ENCODE measurements at places on chromosomes 11 and 22.

DNA sequence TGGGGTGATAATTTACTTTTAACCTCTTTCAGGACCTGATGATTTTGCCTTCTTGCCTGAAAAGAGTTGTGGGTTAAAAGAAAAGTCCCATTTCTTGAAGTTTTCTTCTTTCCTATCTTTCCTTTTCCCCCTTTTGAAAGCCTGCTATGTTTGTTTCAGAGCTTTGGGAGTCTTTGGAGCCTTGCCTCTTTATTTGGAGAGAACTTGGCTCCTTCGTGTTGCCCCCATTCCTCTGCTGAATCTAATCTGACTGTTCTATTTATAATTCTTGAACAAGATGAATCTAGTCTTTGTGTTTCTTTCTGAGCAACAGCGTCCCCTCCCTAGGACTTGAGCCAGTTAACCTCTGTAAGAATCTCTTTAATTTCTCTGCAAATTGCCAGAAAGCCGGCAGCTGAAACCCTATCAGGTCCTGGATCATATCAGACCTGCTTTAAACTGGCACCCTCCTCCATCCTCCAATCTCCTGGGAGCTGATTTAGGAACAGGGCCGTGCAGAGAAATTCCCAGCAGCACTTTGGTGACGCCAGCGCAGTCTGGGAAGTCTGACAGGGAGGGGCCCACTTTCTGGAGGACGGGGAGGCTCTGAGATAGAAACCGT is 289.1 kb upstream of the SORL1-AS1 start:
- DNase-seq, result no peak

DNA sequence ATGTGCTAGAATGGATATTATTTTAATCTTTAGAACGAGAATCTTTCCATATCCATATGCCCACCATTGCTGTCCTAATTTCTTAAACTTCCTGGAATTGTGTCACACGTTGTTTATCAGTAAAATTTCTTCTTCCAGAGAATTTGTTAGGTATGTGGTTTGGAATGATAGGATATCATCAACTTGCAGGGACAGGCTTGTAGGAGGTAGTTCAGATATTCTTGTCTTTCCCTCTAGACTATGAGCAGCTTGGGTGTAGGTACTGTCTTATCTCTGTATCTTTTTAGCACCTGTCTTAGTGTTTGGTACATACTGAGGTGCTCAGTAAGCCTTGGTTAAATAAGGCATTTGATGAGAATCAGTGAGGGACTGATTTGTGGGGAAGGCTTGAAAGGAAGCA is 3.4 kb downstream of the CTNND1 start:
- no peak for DNase-seq

- DNase-seq, result peak; percentile 7
These were observed 22.6 kb upstream of the PKNOX2 start for GRCh38 chr11:125141686-125142535.

- DNase-seq, result no peak
These were observed 20.8 kb upstream of the IL18BP start for GRCh38 chr11:71977743-71978418.

GRCh38 chr22:46732513-46732912 is 5.5 kb downstream of the CERK start:
- DNase-seq, result no peak

DNA sequence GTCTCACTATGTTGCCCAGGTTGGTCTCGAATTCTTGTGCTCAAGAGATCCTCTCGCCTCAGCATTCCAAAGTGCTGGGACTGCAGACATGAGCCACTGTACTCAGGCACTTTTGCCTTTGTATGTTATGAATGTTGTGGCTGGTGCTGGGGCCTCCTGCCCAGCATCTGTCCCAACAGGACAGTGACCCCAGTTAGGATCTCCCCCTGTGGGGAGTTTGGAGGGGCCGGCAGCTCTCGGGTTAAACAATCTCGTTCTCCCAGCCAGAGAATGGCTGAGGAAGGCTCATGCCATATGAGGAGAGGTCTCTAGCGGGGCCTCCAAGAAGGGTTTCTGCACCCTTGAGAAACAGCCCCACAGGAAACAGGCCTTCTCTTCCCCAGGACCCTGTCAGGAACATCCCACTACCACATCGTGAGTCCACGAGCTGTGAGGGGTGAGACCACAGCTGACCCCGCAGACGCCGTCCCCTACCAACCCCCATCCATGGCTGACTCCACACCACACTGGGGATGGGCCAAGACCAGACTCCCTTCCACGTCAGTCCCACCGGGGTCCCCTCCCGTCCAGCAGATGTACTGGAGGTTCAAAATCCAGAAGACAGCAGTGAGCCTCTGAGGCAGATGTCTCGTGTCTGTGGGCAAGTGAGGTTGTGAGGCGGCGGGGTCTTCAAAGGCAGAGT is 54.1 kb downstream of the SHANK2 start:
- DNase-seq, result no peak

- no peak for DNase-seq
These were observed 104.9 kb upstream of the GAL start for GRCh38 chr11:68579455-68579854.

GRCh38 chr11:122931510-122931909 is 49.0 kb downstream of the JHY start:
- no peak for DNase-seq

GRCh38 chr22:20243176-20243536 is 25.0 kb downstream of the RTN4R start:
- no peak for DNase-seq

- no peak for DNase-seq
These were observed 1.9 kb downstream of the CSNK2A3 start for GRCh38 chr11:11351042-11351586.

DNA sequence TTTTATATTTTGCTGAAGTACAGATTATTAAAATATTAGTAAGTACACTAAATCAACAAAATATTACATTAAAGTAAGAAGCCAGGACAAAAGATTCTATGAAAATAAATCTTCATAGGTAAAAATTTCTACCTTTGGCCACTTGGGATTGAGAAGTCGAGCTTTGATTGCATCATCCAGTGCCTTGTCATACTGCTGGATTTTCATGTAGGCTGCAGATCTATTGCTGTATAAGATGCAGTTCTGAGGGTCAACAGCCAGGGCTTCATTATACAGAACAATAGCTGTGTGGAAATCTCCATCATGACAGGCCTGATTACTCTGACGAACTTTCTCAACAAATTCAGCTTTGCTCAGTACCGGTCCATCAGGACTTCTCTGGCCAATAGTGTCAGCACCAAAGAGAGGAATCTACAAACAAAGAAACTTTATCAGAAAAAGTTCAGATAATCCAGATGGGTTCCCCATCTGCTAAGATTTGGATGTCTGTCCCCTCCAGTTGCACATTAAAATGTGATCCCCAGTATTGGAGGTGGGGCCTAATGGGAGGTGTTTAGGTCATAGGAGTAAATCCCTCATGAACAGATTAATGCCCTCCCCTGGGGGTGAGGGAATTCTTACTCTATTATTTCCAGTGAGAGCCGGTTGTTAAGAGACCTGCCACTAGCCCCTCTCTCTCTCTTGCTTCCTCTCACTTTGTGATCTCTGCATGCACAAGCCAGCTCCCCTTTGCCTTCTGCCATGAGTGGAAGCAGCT is 50.0 kb downstream of the TTC28 start:
- no peak for DNase-seq

GRCh38 chr11:70103256-70103975 is 25.3 kb downstream of the ANO1 start:
- DNase-seq, result no peak

DNA sequence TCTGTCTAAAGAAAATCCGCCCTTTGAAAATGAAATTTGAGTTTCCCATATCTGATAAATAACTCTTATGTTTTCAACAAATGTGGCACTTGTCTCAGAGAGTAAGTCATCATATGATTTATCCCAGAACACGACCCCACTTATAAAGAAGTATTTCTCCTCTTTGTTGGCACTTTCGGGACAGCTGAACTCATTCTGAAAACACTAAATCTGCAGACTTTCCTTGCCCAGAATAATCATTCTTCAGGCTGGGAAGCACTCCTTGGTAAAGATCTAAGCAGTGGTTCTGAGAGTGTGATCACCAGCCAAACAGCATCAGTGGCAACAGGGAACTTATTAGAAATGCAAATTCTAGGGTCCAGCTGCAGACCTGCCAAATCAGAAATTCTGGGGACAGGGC is 532.2 kb upstream of the API5 start:
- no peak for DNase-seq

DNA sequence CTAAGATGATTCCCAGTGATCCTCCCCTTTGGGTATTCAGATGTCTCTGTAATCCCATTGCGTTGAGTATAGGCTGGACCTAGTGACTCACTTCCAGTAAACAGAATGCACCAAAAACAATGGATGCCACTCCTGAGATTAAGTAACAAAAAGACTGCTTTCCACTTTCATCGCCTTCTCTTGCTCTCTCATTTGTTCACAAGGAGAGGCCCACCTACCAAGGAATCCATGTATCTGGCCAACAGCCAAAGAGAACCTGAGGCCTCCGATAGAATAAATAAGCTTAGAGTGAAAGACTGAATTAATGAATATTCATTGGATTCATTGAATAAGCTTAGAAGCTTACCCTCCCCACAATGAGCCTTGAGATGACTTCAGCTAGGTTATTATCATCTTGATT is 454.6 kb downstream of the KCNA4 start:
- no peak for DNase-seq

DNA sequence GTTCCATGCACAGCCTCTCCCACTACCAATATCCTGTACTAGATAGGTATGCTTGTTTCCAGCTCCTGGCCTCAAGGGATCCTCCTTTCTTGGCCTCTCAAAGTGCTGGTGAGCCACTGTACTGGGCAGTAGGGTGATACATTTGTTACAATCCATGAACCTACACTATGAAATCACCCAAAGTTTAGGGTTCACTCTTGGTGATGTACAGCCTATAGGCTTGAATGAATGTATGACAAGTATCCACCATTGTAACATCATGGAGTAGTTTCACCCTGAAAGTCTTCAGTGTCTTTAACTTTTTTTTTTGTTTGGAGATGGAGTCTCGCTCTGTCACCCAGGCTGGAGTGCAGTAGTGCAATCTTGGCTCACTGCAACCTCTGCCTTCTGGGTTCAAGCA is 31.8 kb downstream of the TRIOBP start:
- no peak for DNase-seq

DNA sequence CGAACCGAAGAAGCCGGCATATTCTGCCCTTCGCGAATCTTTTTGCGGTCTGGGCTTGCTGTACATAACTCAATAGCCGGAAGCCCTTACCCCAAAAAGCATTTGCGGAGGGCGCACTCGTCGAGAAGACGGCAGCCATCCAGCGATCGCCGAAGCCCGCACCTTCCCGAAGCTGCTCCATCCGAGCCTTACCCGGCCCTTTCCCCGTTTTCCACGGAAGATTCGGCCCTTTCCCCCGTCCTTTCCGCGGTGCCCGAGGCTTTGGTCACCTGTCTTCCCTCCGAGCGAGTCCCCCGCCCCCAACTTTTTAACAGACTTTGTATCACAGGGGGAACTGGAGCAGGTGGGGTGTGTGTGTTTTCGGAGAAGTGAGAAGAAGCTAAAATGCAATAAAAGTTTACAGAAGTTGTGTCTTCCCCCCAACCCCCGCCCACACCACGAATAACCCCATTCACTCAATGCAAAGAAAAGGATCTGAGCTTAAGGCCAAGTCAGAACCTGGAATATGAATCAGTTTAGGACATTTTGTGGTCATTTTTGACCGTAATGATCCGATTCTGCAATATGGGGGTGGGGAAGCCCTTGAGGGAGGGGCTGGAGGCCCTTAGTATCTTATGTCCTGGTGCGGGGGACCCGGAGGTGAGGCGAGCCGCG is 99.0 kb upstream of the HSD17B12 start:
- no peak for DNase-seq

DNA sequence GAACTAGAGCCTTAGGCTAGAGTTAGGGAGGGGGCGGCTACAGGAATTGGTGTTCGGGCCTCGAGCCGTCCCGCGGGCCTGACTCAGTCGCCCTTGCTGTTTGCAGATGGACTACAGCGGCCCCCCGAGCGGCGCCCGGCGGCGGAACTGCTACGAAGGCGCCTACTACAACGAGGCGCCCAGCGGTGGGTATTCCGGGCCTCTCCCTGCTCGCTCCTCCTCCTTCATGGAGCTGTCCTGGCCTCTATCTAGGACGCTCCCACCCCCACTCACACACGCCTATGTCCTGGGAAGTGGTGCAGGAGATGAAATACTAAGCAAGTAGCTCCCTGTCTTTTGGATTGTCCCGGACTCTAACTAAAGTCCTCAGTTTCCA is 1.4 kb downstream of the MYOD1 start:
- no peak for DNase-seq

DNA sequence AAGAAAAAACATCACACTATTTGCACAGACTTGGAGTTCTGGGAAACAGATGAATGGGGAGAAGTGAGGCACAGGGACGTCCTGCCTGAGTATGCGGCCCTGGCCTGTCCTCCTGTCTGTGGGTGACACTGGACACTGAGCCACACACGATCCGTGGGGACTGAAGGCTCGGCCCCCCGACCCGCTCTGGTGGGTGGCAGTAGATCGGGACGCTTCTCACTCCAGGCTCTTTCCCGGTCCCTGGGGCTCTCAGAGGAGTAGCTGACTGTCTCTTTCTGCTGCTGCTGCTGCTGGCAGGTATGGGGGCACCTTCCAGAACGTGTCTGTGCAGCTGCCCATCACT is 27.7 kb downstream of the MUC6 start:
- DNase-seq, result no peak

DNA sequence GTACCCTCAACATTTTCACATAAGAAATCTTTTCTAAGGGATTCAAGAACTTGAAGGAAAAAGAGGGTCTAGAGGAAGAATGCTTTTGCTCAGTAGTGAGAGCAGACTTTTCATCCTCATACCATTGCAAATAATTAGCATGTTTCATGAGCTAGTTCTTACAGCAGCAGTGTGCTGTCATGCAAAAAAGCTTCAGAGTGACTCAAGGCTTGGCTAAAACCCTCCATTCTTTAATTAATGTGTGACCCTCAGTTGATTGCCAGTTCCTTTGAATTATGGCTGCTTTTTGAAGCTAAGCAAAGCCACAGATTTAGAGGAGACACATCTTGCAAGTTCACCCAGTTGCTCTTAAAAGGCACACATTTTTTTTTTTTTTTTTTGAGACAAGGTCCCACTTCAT is 36.6 kb upstream of the PCF11 start:
- DNase-seq, result peak; percentile 11

DNA sequence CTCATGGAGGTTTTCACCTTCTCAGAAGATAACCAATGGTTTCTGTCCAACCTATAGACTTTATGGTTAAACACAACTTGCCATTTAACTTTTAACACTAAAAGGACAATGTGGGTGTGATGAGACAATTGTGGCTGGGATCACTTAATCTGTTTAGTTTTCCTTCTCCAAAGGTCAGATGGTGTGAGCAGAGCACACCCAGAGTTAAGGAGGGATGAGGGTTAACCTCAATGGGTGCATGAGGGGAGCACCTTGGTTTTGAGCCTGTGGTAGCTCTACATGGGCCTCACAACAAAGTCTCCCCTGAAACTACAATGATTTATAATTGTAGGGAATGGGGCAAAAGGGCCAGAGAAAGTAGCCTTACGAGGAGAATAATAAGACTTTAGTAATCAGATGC is 28.9 kb upstream of the CHRM4 start:
- DNase-seq, result no peak

- no peak for DNase-seq
These were observed 6.0 kb upstream of the FGF3 start for GRCh38 chr11:69825037-69825834.

- DNase-seq, result no peak
These were observed 683.5 kb upstream of the CCDC179 start for GRCh38 chr11:23543651-23544222.

Data from kidney glomerular epithelial cell (primary cell).